ENCODE measurements at places on chromosomes 7 and 10. TPM values are rescaled to one million over a fixed set of nuclear protein-coding genes. Genes with fewer than 3 reads are reported as not detected.

VWA2 gene
- 0.71 TPM for polyA plus RNA-seq

NEUROD6 gene
- polyA plus RNA-seq: 0.01 TPM

CDK13 gene
- polyA plus RNA-seq: 17.1 TPM

PDE6C gene
- not detected for polyA plus RNA-seq

SHTN1 gene
- 6.5 TPM for polyA plus RNA-seq

LRRC17 gene
- polyA plus RNA-seq: 0.26 TPM

ATOH7 gene
- 0.02 TPM for polyA plus RNA-seq

NPFFR1 gene
- polyA plus RNA-seq: 0.01 TPM

FAM237B gene
- polyA plus RNA-seq: not detected

SLF2 gene
- 9.4 TPM for polyA plus RNA-seq

AQP1 gene
- polyA plus RNA-seq: 49.8 TPM

FKBP9 gene
- polyA plus RNA-seq: 22.6 TPM

GRM3 gene
- 0.02 TPM for polyA plus RNA-seq

C10orf53 gene
- polyA plus RNA-seq: not detected

ASB4 gene
- 0.02 TPM for polyA plus RNA-seq

ADGRA1 gene
- polyA plus RNA-seq: 0.04 TPM

RET gene
- polyA plus RNA-seq: 0.10 TPM

C10orf105 gene
- polyA plus RNA-seq: 0.02 TPM

KEL gene
- 1.7 TPM for polyA plus RNA-seq

ASB10 gene
- not detected for polyA plus RNA-seq

CYP2C9 gene
- polyA plus RNA-seq: 8.7 TPM

ADAM12 gene
- polyA plus RNA-seq: under 0.01 TPM

PTN gene
- 97.1 TPM for polyA plus RNA-seq

AGR2 gene
- polyA plus RNA-seq: 1.6 TPM
